ENCODE measurements at places on chromosomes 7 and 10. TPM values are rescaled to one million over a fixed set of nuclear protein-coding genes. Genes with fewer than 3 reads are reported as not detected.

The RPEL1 gene
- total RNA-seq: not detected

The TUBB8 gene
- total RNA-seq: not detected

The ASB15 gene
- 20.0 TPM for total RNA-seq

The OR2A5 gene
- total RNA-seq: not detected

The GPR37 gene
- 0.13 TPM for total RNA-seq

The ATP6V0A4 gene
- not detected for total RNA-seq

All from cardiac septum (tissue), 1 donor.